ENCODE measurements at places on chromosomes 13 and 19.

DNA sequence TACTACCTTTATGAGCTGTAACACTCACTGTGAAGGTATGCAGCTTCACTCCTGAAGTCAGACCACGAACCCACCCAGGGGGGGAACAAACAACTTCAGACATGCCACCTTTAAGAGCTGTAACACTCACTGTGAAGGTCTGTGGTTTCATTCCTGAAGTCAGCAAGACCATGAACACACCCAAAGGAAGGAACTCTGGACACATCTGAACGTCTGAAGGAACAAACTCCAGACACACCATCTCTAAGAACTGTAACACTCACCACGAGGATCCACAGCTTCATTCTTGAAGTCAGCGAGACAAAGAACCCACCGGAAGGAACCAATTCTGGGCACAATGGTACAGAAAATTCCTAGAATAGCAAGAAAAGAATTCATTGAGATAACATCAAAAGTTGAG is 1796.5 kb upstream of the MIR17HG start:
- no peak for DNase-seq

- DNase-seq = no peak
These were observed 629.7 kb downstream of the LIG4 start for GRCh38 chr13:107585469-107586180.

DNA sequence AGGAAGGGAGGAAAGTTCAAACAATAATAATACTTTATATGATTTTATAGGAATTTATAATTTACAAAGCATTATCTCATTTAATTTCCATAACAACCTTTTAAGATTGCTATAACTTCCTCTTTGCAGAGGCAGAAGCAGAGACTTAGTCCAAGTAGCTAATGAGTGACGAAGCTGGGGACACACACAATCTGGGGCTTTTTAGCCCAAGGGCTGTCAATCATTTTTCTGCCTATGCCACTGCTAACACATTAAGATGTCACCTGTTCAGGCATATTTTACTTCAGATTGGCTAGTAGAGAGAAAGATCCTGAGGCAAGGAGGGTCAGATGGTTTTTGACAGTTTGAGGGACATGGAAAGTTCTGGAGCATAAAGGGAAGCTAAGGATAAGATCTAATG is 12.6 kb downstream of the SCEL start:
- DNase-seq = no peak

GRCh38 chr13:110006304-110006703 is 219.9 kb upstream of the IRS2 start:
- no peak for DNase-seq

DNA sequence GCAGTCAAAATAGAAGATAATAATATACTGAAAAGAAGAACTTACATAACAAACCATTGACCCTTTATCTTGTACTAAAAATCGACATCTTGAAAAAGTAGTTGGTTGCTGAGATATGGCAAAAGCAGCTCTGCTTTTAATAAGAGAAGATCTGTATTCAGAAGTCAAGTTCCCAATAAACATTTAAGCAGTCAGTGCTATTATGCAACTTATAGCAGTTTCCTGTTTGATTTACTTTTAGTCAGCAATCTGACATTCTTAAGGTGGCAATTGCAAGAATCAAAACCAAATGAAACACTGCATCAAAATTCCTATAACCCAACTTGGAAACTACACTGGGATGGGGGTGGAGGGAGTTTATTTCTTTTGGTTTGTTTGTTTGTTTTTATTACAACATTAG is 165.5 kb downstream of the TBC1D4 start:
- no peak for DNase-seq
